ENCODE measurements at places on chromosomes 3 and 15.

GRCh38 chr15:90716317-90716975 is 700 bp upstream of the BLM start:
- DNase-seq: no peak

DNA sequence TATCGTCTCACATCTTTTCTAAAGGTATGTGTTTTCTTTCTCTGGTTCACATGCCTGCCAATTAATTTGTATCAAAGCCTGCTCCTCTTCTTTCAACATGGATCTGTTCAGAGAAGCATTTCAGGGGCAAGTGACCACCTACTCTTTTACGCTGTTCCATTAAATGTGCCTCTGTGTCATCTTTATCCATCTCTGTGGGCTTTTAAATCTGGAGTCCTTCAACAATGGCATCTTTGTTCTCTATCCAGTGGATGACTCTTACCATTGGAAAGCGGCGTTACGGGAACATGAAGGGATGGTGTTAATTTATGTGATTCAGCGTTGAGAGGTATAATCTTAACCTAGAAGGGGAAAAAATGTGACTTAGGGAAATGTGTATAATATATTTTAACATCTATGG is 92.7 kb upstream of the CFAP20DC start:
- no peak for DNase-seq

DNA sequence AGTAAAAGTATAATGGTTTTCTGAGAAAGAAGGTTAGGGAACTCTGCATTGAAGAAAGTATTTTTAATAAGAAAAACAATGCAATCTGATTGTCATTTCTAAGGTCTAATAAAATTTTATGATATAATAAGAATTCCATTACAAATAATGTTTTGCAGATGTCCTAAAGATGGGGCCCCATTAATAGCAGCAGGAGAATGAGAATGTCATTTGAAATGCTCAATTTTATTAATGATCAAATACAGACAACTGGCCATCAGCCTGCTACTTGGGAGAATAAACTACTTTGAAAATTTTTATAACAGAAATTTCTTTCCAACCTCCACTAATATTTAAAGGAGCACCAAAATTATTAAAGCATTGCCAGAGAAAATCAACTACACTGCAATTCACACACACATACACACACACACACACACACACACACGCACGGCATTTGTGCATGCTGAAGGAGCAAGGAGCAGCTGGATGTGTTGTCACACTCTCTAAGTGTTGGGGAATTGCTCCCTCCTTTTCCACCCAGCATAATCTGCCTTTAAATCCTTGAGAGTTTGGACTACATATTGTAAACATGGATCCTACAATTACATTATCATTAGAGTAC is 109.5 kb downstream of the THRB start:
- no peak for DNase-seq

DNA sequence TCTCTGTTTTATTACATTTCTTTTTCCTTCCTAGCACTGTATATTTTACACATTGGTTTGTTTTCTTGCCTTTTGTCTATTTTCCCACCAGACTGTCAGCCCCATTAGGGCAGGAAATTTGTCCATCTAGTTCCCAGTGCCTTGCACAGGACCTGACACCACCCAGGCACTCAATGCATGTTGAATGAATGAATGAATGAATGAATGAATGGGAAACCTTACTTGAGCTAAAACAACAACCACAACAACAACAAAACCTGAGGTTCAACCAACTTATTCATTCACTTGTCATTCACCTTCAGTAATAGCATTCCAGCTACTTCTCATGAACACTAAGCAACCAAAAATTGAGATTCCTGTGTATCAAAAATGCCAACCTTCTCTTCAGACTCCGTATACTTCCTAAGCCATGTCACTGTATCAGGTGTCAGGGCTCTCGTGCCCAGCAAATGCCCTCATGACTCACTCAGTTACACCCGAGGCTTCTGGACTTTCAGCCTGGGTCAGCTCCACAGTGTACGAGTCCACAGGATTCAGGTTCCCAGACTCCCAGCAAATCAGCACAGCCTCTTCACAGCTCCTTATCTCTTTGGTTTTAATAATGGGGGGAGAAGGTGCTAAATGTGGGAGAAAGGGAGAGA is 37.3 kb downstream of the FSD2 start:
- no peak for DNase-seq

- DNase-seq: no peak
Measured at GRCh38 chr3:55501905-55502304, 14.8 kb upstream of the WNT5A start.

- DNase-seq: peak; percentile 72
Measured at GRCh38 chr3:195907934-195908693, at the start of gene TNK2. Gene TNK2 (minus strand): TSS chr3:195908551. CDS start chr3:195888588, 19,963 bp downstream.

DNA sequence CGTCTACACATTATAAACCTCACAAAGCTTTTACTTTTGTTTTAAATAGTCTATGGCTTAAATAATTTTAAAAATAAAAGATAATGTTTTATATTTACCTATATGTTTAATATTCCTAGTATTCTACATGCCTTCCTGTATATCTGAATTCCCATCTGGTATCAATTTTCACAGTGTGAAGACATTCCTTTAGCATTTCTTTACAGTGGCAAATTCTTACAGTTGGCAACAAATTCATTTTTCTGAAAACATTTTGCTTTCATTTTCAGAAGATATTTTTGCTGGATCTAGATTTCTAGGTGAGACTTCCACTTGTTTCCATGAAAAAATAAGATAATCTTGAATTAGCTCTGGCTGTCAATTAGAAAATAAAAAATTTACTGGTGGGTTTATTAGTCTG is 471.4 kb upstream of the NAALADL2 start:
- DNase-seq: no peak

DNA sequence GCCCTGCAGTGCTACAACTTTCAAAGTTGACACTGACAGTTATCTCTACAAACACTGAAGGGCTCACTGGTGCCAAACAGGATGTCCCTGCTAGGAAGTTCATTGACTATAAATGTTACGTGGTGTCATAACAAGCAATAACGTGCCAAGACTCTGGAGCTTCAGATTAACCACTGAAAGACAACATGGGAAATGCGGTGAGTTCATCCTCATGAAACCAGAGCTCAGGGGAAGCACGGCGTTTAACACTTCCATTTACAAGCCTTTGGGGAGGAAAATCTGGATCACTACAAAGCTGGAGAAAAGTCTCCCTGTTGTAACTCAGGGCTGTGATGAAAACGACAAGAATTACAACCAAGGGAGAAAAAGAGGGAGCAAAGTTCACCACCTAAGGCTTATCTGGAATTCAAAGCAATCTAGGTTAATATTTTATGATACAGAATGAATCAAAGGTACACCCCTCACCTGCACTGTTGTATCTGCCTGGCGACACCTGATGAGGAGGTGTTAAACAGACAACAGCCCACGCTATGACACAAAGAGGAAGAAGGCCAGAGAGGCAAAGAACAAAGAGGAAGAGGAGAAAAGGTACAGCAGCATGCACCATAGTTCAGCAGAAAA is 27.0 kb downstream of the SHQ1 start:
- no peak for DNase-seq

DNA sequence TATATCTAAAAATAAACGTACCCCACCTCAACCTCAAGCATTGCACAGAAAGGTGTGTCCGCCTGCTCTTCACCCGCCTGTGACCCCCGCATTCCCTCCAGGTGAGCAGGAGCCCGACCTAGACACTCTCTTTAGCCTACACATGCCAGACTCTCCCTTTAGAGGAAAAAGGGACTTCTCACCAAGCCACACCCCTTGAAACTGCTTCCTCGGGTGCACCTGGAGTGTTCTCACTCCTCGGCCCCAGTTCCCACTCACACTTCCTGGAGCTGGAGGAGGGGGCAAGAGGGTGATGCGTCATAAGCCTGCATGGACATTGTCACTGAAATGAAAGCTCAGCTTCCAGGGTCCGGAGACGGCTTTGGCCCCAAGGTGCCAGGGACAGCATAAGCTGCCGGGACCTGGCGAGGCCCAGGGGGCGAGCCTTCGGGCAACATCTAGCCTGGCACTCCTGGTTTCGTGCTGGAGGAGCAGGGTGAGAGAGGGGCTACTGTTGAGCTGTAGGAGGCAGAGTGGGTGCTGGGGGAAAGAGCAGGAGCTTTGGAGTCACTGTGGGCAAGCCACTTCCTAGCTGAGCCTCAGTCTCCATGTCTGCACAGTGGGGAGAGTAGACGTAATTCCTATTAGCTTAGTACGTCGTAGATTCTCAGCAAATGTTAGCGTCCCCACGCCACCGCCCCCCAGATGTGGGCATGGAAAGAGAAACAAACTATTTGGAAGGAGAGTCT is 9.8 kb upstream of the MUC4 start:
- no peak for DNase-seq

GRCh38 chr15:40928821-40929659 is at the start of gene DLL4:
Gene DLL4 (plus strand): TSS chr15:40929340. CDS start chr15:40929669, 329 bp downstream.
- peak; percentile 46 for DNase-seq
